ENCODE measurements at places on chromosomes 1 and 21.

DNA sequence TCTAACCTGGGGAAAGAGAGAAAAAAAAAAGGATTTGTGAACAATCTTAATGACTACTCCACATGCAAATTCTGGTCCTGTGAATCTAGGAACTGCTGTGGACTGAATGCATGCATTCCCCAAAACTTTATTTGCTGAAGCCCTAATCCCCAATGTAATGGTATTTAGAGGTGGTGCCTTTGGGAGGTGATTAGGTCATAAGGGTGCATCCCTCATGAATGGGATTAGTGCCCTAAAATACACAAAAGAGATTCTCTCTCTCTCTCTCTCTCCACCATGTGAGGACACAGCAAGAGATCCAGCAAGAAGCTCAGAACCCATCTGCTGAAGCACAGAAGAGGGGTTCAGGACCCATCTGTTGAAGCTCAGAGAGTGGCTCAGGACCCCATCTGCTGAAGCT is 26.2 kb upstream of the KIRREL1 start:
- no peak for DNase-seq

DNA sequence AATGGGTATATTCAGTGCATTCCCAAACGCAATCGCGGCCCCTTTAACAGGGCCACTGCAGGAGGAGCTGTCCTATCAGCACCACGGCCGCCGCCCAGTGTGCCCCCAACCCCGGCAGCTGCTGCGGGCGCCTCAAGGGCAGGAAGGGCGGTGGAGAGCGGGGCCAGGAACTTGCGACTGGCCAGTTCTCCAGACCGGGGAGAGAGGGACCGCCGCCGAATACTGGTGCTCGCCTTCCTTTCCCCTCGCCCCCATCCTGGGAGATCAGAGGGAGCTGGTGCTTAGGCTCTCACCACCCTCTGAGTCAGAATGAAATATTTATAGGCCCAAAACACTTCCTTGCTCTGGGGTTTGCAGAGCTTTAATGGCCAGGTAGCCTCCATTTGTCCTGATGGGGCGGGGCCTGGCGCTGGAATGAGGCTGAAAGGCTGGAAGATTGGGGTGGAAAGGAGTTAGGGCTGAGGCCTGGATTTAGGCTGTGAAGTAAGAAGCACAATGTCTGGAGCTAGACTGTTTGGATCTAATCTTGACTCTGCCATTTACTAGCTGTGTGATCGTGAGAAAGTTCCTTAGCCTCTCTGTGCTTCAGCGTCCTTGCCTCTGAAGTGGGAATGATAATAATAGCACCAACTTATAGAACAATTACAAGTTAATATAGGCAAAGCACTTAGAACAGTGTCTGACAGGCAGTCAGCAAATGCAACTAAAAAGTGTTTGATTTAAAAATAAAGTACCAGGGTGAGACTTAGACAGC is 75.5 kb downstream of the NAV1 start:
- DNase-seq = no peak

GRCh38 chr1:220250681-220251080 is 21.6 kb downstream of the RAB3GAP2 start:
- DNase-seq = no peak

DNA sequence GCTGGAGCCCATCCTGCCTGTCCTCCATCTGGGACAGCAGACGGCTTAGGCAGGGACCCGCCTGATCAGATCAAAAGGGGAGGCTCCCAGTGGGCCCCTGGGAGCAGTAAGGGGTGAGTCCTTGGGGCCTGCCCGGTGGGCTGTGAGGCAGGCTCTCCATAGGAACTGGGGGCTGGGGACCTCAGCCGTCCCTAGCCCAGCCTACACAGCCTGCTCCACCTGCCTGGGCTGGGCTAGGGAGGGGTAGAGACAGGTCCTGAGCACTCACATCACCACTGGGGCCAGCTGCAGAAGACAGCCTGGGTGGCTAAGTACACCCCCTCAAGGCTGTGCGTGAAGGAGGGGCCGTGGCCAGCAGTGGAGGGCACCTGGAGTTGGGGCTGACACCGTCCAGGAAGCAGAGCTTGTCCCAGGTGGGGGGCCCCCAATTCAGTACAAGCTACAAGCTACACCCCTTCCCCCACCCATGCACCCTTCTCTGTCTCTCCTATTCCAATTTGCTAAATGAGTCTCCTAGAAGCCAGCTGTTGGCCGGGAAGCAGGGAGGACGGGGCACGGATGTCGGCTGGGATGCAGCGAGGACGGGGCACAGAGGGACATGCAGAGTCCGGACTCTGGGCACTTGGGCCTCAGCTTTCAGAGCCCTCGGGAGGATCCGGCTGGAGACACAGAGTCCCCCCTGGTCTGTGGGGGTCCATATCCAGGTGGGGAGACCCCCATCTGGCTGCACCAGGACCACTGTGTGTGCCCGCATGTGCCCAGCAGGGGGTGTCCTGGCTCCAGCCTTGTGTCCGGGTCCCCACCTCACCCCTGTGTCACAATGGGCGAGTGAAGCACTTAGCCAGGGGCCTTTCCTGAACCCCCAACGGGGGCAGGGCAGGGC is 1.7 kb downstream of the ISG15 start:
- no peak for DNase-seq

GRCh38 chr1:119878171-119878570 is 18.1 kb downstream of the ADAM30 start:
- no peak for DNase-seq
